ENCODE measurements at places on chromosomes 2 and 18.

DNA sequence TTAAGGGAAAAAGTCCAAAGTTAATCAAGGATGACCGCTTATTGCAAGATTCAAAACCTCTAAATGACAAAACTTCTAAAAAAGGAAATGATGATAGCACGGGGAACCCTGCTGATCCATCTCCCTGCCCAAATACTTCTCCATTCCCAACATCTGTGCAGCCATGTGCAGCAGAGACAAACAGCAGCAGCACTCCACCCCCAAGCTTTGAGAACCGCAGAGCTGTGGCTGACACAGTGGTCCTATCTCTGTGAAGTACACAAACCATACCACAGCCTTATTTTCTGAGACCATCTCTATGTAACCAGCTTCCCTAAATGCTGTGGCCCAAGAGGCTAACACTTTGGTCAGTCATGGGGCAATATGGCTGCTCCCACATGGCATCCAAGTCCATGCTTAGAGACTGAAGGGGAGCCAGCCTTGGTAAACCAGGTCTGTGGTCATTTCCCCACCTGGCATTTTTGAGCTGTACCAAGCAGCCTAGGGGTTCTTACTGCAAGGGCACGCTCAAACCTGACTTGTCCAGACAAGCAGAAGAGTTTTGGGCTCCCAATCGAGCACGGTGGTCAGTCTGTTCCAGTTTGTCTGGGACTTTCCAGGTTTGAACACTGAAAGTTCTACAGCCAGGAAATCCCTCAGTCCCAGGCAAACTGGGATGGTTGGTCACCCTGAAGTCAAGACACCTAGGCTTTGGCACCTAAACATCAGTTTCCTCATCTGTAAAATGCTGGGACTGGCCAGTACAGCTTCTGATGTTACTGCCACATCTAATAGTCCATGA is 17.1 kb upstream of the NFE2L2 start:
- no peak for DNase-seq

DNA sequence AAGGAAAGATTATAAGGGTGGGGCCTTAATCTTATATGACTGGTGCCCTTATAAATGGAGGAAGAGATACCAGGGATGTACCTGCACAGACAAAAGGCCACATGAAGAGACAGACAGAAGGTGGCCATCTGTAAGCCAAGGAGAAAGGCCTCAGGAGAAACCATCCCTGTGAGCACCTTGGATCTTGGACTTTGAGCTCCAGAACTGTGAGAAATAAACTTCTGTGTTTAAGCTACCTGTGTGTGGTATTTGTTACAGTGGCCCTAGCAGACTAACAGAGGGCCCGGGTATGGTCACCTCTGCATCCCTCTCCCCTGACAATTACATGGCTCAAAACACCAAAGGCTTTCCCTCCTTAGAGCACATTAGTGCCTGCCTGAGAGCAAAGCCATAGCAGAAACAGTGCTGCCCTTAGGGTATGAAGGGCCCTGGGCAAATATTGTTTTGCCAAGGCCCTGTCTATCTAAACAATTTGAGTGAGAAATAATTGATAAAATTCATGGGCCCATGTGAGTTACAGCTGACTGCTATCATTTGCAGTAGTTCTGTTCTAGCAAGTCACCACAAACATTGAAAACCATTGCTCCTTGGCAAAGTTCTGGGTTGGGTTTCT is 109.3 kb upstream of the MYCN start:
- DNase-seq: no peak

DNA sequence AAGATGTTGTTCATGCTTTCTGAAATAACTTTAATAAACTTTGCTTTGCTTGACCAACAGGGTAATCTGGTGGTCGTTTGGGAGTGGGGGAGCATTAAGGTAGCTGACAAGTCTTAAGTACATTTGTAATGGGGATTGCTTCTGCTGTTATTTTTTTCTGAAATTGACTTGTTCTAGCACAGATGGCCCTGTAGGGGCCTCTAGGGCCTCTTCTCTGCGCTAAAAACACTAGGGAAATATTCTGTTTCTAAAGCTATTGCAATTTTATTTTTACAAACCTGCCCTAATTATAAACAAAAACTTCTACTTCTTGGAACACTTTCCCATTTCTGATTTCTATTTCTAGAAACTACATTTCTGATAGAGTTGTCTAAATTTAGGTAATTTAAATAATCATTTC is 191.3 kb upstream of the KCNJ3 start:
- no peak for DNase-seq

DNA sequence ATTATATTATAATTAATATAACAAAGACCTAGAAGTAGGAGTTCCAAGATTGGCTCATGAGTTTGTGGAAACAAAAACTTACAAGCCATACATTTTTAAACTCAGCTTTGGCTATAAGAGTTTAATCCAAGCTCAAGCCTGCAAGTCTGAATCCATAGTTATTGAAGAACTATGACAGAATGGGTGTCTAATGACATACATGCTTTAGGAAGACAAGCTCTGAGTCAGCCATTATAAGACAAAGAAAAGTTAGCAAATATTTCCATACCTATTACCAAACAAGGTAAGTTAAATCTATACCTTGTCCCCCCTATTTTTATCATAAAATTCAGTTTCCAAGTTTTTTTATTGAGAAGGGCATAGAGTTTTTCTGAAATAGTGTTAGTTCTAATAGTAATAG is 95.6 kb downstream of the POLR1A start:
- no peak for DNase-seq

GRCh38 chr2:45681675-45682074 is 30.2 kb downstream of the PRKCE start:
- DNase-seq: peak; percentile 36

GRCh38 chr2:69646714-69647113 is 3.2 kb upstream of the AAK1 start:
- DNase-seq: no peak

- DNase-seq: no peak
These were observed 151.1 kb downstream of the SMAD2 start for GRCh38 chr18:47779381-47779780.

DNA sequence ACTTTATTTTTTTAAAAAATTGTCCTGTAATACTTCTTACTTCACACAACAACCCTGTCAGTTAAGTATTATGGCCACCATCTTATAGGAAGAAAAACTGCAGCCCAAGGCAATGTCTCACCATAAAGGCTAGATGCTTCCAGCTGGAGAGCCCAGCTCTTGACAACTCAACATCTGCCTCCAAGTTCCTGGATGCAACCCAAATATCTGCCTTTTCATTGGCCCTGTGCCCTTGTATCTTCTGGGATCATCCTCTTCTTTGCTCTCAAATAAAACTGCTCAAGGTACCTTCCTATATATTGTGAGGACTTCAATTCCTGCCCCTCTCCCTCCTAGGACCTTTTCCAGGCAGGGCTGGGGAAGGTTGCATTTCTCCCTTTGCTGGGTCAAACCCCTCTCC is 69.5 kb downstream of the BIN1 start:
- no peak for DNase-seq

- no peak for DNase-seq
These were observed 453.1 kb downstream of the CMPK2 start for GRCh38 chr2:6412533-6413091.

DNA sequence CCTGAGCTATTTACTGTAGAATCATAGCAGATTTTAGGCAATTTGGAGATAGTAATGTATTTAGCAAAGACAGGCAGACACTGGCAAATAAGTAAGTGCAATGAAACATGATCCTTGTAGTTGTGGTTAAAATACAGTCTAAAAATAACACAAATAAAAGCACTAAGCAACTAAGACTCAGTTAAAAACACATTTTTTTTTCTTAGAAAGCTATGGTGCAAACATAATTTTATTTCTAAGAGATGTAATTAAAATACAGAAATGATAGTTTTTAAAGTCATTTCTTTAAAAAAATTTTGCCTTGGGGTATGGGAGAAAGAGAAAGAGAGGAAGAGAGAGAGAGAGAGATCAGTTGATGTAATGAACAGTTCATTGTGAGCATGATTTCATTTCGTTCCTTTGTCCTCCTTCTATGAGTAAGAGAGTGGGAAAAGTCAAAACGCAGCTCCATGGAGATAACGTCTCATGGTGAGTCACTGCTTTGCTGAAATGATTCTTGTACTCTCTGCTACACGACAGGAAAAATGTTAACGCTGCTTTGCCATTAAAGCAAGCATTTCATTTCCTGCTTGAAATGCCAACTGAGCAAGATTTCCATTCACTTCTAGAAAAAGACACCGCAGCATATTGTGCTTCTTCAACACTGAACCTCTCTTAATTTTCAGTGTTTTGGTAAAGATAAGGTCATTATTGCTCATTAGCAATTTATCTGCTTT is 61.3 kb upstream of the PGAP1 start:
- DNase-seq: peak; percentile 83

GRCh38 chr2:218832520-218832919 is 917 bp upstream of the PRKAG3 start:
- DNase-seq: peak; percentile 8
